ENCODE measurements at places on chromosomes 13 and 19.
A peak's percentile ranks its signal among the peaks of the same experiment; 100 is the strongest.

DNA sequence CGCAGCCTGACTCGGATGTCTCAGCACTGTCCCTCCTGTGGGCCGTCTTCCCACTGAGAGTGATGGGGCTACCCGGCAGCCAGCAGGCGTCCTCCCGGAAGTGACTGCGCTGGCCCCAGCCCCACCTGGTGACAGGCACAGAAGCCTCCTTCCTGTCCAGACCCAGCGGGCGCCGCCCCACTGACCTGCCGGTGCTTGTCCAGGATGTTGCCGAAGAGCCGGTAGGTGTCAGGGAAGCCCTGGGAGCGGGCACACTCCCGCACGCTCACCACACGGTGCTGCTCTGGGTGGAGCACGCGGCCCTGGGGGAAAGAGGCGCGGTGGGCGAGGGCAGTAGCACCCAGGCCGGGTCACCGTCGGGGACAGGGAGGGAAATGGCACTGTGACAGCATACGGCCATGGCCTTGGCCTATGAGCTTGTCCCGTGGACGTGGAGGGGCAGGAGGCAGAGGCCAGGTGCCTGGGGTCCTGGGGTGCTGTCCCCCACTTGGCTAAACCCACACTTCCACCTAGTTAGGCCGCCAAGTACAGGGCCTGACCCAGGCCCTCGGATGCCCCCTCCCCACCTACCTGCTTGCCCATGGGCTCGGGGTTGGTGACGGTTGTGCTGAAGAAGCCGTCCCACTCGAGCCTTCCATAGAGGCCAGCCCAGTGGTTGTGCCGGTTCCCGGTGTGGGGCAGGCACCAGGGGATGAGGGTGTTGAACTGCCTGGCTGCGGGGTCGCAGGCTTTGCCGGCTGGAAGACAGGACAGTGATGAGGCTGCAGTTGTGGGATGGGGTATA, 16.0 kb upstream of the EIF3G start:
- no peak for DNase-seq

DNA sequence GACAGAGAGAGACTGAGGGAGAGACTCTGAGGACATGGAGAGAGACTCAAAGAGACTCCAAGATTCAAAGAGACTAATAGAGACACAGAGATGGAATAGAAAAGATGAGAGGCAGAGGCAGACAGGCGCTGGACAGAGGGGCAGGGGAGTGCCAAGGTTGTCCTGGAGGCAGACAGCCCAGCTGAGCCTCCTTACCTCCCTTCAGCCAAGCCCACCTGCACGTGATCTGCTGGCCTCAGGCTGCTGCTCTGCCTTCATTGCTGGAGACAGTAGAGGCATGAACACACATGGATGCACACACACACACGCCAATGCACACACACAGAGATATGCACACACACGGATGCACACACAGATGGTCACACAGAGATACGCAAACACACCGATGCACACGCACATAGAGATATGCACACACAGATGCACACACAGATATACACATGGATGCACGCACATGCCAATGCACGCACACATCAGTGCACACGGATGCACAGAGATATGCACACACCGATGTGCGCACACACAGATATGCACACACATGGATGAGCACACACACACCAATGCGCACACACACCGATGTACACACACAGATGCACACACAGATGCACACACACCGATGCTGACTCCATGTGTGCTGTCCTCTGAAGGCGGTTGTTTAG, 3.3 kb upstream of the F10 start:
- DNase-seq, result no peak

DNA sequence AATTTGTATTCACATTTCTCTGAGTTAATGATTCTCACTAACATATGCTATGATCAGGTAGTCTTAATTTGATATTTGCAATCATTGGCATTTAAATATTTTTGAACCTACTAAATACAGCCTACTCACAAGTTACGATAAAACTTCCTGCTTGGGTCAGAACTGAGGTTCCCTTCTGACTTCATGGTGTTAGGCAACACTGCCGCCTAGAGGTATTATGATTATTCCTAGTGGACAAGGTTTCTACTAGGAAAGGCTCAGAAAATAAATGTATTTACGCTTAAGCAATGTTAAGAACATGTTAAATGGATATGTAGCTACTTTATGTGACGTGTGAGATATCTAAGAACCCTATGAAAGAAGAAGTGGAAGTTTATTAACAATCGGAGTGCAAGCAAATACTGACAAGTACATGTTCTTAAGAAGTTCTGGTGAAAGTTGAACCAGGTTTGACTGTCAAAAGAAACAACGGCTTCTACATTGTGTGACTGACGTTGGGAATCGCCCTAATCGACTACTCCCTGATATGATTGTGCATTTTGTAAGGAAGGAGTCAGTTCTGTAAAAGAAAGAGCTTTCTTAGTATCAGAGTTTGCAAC, 1395.8 kb downstream of the SLITRK5 start:
- no peak for DNase-seq

DNA sequence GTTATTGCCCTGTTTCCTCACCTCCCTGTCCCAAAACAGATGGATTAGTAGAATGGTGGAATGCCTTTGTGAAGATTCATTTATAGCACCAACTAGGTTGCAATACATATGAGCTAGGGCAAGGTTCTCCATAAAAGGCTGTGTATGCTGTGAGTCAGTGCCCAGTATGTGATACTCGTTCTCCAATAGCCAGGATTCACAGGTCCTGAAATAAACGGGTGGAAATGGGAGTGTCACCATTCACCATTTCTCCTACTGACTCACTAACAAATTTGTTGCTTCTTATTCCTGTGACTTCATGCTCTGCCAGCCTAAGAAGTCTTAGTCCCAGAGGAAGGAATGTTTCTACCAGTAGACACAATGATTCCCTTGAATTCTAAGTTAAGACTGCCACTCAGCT, 1745.4 kb downstream of the SLITRK1 start:
- DNase-seq, result no peak

GRCh38 chr13:44146138-44146537, 227.5 kb upstream of the SERP2 start:
- no peak for DNase-seq

DNA sequence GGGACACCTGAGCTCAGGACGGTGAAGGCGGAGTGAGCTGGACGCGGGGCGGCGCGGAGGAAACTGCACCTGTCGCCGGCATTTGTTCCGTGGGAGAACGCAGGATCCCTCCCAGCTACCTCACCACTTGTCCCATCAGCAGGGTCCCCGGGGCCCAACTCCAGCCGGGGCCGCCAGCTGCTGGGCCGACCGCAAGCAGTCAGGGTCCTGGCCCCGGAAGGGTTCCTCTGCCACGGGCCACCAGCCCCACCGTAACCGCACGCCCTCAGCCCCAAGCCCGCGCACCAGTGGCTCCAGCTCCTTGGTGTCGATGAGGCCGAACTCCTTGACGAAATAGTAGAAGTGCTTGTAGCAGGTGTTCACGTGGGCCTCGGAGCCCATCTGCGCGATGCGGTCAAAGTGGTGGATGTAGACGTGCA, 19.6 kb downstream of the MOB3A start:
- DNase-seq, result no peak

DNA sequence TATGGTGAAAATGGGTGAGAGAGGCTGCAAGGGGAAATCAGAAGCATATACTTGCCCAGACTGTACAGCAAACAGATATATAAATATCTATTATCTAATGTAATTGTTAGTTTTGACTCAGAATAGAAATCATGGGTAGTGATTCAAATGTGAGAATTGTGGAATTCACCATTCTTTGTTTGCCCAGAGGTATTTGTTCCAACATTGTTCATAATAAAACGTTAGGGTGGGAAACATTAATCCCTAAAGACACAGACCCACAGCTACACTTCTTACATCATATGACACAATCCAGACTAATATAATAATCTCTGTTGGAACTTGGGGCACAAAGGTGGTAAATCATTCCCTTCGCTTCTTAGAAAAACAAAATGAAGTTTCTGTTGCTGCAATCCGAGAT, 646.5 kb upstream of the SLITRK6 start:
- DNase-seq, result no peak

GRCh38 chr13:27170516-27171243, 931 bp downstream of the USP12 start:
- DNase-seq, result peak; percentile 39

GRCh38 chr19:34645551-34645950, 31.4 kb downstream of the SCGB2B2 start:
- DNase-seq, result no peak

DNA sequence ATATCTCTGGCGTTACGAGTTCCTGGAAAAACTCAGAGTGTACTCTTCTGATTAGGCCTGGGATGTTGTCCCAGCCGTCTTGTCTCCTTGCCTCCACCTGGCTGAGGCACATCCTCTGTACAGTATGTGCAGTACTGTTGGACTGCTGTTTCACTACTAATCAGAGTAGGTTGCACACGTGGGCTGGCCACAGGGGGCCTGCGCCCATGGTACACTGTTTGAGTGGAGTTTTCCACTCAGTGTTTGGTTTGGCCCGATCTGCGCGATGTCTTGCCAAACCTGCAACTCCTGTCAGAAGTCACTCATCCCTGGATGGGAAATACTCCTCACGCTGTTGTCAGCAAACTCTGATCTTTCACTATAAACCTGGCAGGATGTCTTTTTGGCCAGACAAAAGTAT, 189.6 kb upstream of the CSNK1A1L start:
- no peak for DNase-seq

GRCh38 chr19:54517483-54517882, 14.9 kb downstream of the LAIR2 start:
- peak; percentile 61 for DNase-seq

DNA sequence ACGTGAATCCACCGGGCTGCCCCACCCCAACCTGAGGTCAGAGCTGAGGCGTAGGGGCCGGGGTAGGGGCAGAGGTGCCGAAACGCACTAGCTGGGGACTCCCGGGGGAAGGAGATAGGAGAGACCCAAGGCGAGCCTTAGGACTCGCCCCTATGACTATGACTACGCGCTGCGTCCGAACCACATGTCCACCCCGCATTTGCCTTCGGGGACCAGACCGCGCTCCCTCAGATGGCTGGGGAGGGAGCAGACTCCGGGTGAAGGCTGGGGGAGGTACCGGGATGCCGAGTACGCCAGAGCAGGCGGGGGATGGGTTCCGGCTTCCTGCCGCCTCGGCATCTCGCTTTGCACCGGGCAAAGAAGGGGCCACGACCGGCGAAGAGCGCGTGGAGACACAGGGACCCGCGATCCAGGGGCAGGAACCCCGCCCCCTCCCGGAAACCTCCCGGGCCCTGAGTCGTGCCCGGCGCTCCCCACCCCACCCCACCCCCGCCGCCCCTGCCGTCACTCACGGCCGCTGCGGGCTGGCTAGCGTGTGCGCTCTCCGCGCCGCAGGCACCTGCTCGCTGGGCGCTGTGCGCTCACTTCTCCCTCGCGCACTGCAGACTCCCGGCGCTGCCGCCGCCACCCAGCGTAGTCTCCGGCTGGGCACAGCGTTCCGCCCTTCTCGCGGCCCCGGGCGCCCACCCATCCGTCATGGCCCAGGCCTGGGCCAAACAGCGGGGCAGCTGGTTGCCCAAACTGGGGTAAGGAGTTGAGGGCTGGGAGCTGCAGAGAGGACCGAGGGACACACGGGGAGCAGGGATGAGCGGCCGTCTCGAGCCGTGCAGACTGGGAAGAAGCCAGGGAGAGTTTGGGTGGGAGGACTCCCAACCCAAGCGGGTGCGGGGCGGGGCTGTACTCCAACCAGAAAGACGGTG, 622 bp upstream of the VSTM2B start:
- no peak for DNase-seq

DNA sequence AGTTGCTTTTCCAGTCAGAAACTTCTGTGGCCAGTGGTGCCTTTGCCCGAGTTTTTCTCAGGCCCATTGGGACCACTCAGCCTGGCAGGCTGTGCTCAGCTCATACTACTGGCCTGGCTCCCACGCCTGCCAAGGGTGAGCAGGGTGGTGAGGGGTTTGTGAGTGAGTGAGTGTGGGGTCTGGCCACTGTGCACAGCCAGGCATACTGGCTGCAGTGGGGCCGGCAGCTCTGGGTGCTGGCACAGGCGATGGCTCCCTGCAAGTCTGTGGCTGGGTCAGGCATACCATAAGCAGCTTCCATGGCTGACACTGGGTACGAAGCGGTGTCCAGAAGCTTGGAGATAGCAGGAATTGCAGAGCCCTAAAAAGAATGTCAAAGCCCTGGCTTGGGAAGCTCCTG, 161.0 kb downstream of the SLITRK6 start:
- DNase-seq, result no peak

DNA sequence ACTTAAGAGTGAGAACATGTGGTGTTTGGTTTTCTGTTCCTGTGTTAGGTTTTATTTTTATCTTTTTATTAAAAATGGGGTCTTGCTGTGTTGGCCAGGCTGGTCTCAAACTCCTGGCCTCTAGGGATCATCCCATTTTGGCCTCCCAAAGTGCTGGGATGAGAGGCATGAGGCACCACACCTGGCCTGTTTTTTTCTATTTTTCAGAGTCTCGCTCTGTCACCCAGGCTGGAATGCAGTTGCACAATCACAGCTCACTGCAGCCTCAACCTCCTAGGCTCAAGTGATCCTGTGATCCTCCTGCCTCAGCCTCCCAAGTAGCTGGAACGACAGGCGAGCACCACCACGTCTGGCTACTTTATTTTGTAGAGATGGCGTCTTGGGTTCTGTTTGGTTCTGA, 7.6 kb downstream of the ZNF574 start:
- no peak for DNase-seq

DNA sequence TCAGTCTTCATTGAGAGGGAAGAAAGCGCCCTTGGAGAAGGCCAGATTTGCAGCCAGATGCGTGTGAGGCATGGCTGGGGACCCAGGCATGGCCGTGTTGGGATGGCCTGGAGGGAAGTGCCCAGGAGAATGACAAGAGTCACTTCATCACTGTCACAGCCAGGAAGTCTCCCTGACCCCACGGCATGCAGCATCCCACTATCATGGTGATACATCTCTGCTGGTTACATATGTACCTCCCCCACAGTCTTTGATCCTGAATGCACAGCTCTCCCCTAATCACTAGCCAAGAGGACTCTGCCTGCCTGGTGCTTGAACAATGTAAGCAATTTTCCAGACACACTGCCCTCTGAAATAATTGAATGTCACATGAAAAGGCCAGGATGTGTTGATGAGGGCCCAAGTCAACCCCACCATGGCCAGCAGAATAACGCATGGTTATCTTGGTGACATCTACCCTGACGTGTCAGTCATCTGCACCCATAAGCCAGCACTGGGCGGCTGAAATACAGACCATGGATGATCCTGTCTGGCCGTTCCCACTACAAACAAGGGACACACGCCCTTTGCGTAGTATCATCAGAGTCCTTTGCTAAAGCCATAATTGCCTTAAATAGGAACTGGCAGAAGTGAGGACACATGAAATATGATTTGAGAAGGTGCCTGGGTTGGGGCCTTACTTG, 149.7 kb upstream of the SPACA7 start:
- no peak for DNase-seq

- no peak for DNase-seq
Measured at GRCh38 chr13:75454497-75454896, 27.5 kb downstream of the TBC1D4 start.

Measured in HuH-7.5 (cell line).